HT1080 (cell line): ENCODE measurements at places on chromosomes 1 and 21. TPM values are rescaled to one million over a fixed set of nuclear protein-coding genes. Genes with fewer than 3 reads are reported as not detected.
A peak's percentile ranks its signal among the peaks of the same experiment; 100 is the strongest.

Gene KRTAP20-4
- total RNA-seq: not detected in 2 replicates

Gene VANGL2
- total RNA-seq: 2.1 and 2.5 TPM in 2 replicates

DNA sequence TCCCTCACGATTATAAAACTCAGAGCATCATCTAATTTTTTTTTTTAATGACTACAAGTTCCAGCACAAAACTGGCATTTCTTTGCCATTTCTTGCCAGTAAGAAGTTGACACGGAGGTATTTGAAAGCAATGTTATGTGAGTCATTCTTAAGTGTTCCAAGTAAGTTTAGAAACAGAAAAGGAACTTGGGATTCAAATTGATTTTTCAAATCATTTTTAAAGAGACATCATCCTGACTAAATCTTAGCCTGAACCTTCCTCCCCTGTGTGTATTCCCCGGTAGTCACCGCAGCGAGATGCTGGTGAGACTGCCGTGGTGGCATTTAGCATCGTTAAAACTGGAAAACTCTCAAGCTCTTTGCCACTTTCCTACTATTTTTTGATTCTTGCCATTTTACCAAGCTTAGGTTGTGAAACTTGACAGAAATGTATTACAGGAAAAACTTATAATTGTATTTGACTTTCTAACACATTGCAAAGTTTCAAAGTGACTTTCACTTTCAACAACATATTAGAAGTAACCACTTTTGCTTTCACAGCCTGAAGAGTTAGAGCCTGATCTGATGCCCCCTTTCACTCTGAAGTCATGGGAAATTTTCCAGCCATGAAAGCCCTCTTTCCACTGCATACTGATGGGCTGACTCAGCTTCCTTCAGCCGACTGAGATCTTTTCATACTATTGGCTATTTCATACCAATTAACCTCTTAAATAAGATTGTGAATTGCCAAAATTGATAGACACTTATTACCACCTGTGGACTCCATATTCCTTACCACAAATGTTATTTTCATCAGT lies 61.4 kb downstream of the OLFML2B start:
- DNase-seq: peak; percentile 88

Gene IVL
- 0.26 and 0.33 TPM in 2 replicates for total RNA-seq

Gene CELA3A
- total RNA-seq: not detected in 2 replicates

Gene CDA
- total RNA-seq: 5.8 and 15.0 TPM in 2 replicates
